ENCODE measurements at places on chromosomes 12 and 14. TPM values are rescaled to one million over a fixed set of nuclear protein-coding genes. Genes with fewer than 3 reads are reported as not detected.

ABCD2 gene
- total RNA-seq: not detected

KCNJ8 gene
- 0.42 TPM for total RNA-seq

SERPINA3 gene
- total RNA-seq: not detected

DNA sequence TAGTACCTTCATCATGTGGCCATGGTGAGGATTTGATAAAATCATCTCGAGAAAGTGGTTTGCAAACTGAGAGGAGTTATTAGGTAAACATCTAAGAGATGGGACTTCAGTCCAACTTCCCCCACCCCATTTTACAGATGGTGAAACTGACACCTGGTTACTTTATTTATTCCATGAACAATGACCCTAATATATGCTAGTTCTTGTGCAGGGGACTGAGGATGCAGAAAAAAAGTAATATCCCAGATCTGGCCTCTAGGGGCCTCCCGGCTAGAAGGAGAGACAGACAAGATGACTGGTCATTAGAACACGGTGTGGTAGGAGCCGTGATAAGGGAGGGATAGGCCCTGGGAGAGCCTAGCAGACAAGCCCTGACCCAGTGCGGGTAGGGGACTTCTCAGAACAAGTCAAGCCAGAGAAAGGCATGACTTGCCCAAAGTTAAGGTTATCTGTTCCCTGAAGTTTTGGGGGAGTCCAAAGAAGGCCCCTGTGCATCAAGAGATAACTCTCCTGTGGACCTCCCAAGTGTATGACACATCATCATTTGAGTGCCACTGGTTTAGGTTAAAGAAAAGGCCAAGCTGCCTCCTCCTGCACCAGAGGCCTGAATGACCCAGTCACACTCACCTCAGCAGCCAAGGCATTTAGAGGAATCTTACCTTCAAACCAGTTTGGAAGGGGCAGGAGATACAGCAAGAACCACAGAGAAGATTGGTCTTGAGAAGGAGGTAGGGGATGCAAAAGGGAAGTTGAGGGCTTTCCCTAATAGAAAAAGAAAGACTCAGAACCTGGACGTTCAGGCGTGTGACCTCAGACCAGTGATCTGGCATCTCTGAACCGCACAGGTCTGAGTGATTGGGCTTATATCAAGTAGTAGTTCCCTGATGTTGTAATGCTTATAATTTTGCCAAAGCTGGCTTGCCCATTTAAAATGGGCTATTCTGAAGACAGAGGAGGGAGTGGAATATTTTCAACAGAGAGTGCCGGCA lies 1.6 kb downstream of the CMKLR1 start:
- peak; percentile 79 for DNase-seq

DNA sequence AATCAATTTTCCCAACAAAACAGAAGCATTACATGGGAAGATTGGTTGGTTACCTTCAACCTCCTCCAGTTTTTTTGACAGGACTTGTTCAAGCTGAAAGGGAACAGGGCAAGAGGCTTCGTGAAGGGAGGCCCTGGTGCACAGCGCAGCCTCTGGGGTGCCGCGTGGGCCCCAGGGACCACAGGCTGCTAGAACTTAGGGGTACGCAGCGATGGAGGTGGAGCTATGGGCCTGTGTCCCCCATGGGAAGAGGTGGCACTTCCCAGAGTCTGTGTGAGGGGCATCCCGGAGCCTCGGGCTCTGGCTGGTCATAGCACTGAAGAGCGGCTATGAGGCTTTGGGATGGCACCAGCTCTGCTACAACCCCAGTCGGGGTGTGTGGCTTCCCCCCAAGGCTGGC lies 22.1 kb upstream of the BTBD6 start:
- no peak for DNase-seq

DNA sequence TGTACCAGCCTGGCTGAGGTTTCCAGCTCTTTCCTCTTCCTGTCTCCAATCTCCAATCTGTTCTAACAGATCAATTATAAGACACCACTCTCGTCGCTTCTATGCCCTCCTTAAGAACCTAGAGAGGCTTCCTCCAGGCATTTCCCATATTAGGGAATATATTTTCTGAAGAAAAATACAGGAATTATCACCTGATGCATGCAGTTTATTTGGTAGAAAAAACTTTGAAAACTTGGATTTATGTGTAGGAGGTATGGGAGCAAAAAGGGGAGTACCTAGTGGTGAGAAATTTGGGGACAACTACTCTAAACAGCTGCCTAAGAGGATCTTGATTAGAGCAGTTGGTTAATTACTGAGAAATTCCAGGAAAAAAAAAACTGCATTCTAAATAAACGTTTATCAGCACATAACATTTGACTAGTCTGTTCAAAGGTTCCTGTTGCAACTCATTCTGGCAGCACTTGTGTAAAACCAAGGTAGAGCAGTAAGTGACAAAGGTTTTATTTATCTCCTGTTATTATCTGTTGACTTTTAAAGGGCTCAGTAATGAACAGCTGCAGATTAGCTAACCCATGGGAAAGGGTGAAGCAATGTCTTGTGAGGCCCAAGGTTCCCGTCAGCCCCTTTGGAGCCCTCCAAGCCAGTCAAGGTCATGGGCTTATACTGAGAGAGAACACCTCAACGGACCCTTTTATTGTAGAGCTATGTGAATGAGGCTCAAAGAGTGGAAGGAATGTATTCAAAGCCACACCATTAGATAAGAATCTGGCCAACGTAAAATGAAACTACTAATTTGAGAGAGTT lies 36.4 kb upstream of the NR1H4 start:
- DNase-seq: no peak

DNA sequence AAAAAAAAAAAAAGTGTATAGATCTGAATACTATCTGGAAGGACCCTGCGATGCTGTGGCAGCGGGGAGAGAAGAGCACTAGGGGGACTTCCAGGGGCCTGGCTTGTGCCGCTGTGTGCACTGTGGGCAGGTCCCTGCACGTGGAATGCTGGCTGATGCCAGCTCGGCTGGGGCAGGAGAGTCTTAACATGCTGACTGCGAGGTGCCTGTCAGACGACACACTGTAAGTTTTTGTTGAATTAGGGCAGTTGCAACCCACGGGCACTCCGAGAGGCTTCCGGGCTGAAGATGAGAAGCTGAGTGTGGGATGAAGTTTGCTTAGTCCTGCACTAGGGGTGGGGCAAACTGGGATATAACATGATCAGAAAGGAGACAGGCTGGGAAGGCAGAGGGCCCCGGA lies 10.7 kb downstream of the GLT1D1 start:
- DNase-seq: no peak

DNA sequence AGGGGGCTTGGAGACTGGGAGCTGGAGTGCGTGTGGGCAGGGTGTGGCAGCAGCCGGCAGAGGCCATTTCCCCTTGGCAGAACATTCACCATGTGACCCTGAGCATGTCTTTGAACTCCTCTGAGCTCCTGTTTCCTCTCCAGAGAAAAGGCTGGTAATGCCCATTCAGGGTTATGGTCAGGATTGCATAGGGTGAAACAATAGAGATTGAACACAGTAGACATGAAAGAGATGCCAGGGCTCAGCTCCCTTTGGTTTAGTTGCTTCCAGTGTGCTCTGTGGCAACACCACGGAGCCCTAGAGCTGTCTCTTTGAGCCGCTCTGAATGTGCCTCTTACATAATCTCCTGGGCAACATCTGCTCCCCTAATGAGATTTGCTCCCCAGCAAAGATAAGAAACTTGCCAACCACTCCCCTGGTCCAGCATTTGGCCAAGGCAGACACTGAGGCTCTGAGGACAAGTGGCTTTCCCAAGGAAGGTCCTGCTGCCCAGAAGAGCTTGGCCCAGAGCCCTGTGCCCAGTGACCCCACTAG lies 4.6 kb downstream of the IFI27 start:
- DNase-seq: no peak

DNA sequence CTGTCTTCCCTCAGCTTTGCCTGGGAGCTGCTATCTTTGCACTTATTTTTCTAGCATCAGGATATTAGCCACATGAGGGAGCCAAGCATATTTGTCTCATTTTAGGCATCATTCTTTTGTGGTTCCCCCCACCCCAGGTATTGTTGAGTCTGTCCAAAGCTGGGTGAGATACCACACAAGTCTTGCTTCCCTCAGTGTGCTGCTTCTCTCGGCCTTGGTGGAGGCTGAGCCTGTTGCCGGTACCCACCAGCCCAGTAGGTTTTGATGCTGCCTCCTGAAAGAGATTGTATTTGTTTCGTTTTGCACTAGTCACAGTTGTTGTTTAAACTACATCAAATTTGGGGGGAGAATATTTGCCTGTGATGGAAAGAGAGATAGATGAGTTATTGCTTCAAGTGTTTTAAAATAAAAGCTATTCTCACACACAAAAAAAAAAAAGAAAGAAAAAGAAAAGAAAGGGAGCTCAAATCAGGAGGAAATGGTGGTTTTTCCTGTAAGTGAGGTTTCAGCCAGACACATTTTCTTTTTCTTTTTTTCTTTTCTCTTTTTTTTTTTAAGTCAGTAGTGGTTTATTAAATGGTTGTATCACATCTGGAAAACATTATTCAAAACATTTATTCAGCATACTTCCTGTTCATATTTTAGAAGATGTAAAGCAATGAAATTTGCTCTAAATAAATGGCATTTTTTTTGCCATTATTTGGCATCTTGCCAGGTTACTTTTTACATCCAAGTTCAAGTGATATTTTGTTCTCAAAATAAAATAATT lies 58.5 kb downstream of the SLC4A8 start:
- no peak for DNase-seq

DNA sequence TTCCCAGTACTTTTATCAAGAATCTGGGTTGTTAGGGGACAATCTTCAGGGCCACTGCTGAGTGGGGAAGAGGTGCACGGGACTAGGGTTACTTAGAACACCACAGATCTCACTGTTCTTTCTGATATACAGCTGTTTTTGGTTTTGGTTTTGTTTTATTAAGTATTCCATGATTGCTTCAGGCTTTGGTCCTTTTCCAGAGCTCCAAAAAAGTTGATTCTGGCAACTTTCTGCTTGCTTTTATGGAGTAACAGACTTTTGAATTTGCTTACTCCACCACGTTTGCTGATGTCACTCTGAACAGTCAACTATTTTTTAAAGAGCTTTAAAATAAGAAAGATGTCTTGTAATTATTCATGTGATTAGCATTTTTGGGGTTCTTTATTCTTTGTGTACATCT lies 368.1 kb upstream of the FOXG1 start:
- DNase-seq: no peak

KRT71 gene
- not detected for total RNA-seq

GRCh38 chr12:2046957-2047356 lies 5.8 kb upstream of the CACNA1C start:
- no peak for DNase-seq

Data from H7 (cell line).